ENCODE measurements at places on chromosomes 3 and 15.

DNA sequence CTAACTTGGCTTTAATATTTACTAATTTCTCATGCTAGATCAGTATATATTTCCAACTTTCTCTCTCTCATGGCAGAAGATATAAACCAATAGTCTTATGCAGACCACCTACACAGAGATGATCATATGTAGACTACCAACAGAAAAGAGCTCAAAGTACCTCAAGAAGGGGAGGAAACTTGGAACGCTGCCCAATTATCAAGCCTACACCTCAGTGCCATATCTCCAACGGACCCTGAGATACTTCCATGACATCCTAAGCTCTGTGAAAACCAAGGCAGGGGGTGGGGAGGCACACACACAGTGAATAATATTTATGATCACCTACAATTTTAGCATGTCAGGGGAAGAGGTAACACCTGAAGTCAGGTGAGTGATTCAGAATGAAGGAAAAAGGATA, 100.6 kb downstream of the STAG1 start:
- DNase-seq, result no peak

- no peak for DNase-seq
Measured at GRCh38 chr15:44194323-44195150, 534 bp downstream of the FRMD5 start.

- no peak for DNase-seq
Measured at GRCh38 chr3:45795882-45796765, at the start of gene SLC6A20. SLC6A20 (minus strand) TSS chr3:45796536; CDS start chr3:45796419, 117 bp downstream.

DNA sequence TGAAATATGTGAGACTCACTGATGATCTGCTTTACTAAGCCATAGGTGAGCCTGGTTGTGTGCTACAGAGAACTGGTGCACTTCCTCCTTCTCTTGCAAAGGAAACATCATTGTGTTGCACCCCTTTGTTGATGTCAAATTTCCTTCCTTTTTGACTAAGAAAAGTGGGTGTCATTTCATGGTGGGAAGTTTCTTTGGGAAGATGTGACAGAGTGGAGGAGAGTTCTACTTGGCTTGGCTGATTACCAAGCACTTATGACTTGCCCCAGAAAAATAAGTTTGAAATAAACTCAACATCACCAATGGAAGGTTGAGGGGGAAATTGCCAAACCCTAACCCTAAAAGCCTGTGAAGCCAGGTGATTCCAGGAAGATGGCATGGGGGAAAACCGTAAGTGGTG, 53.5 kb upstream of the KIF23 start:
- DNase-seq, result no peak

DNA sequence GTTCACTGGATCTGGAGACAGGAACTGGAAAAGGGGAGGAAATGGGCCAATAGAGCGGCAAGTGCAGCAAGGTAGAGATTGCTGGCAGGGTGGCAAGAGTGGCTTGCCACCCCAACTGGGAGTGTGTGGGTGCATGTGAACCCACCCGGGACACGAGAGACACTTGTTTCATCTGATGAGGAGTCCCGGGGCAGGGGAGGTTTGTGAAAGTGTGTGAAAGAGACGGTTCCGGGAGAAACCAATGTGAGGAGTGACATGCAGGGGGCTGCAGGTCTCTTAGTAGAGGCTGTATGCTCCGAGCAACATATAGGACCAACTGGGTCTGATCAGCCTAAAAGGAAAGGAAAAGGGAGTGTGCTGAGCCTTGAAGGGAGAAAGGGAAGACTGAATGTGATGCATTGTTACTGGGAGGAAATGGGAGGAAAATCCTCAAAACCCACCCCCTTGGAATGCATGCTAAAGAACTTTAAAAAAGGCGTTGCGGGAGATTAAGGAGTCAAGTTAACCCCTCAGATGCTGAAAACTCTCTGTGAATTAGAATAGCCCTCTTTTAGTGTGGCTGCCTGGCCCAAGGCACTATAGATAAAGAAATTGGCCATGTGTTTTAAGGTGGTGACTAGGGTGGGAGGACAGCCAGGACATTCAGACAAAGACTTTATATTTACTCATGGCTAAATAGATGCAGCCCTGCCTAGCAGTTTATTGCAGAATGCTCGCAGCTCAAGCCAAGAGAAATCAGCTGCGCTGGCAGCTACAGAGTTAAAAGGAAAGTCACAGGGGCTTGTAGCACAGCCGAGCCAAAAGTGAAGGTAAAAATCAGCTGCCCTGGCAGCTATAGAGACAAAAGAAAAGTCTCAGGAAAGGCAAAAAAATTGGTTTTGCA, 9.1 kb upstream of the SLC9C1 start:
- peak; percentile 35 for DNase-seq

DNA sequence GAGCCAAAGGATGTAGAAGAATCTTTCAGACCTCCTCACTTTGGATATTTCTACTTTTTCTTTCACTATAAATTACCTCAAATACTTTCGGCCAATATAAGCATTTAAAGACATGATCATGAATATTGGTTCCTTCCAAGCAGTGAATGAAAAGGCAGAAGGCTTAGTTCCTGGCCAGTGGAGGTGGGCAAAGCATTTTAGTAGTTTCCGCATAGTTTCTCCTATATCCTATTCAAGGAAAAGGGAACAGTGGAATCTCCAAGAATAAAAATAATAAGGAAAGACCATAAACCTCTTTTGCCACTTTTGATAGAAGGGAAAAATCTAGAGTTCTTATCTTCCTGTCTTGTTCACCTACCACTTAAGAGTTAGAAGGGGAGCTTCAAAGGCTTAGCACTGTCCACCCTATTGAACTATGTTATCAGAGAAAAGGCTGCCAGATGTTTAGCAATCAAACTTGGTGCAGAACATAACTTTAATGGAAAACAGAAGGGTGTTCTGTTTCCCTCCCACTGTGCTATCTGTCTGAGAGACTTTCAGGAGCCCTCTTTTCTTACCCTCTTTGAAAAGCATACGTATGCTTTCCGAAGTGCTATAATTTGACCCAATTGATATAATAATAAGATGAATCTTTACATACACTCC, 155.6 kb upstream of the DPH6 start:
- no peak for DNase-seq

- DNase-seq, result no peak
Measured at GRCh38 chr15:67998599-67999133, 55.4 kb upstream of the PIAS1 start.

Data from right hindlimb (tissue), 1 donor.